ENCODE measurements at places on chromosomes 2 and 18.

GRCh38 chr2:241161646-241162281 lies 11.5 kb downstream of the PPP1R7 start:
- DNase-seq: peak; percentile 95

DNA sequence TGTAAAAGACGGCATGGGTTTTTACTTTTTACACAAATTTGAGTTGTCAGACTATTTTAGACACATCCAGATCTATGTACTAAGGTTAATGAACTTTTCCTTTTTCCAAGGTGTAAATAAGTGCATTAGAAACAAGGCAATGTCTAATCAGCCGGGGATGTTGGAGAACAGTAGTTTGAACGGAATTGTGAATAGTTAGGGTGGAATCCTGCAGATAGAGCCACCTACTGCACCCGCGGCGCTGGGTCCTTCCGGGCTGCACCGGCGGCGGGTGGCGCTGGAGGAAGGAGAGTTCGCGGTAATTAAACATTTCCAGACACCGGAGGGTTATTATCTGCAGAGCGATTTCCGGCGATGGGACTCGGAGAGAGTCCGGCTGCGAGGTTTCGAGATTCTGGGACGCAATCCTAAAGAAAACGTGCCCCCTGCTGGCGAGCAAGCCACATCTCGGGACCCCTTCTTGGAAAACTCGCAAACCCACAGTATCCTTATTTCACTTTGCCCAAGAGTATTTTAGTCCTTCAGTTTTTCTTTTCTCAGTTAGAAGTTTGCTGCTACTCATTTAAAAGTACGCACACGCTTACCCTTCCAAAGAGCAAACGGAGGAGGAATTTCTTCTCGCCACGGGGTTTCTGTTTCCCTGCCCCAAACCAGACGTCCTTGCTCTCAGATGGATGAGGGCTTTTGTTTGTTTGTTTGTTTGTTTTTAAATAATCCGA lies 4.5 kb upstream of the OSR1 start:
- DNase-seq: peak; percentile 92

DNA sequence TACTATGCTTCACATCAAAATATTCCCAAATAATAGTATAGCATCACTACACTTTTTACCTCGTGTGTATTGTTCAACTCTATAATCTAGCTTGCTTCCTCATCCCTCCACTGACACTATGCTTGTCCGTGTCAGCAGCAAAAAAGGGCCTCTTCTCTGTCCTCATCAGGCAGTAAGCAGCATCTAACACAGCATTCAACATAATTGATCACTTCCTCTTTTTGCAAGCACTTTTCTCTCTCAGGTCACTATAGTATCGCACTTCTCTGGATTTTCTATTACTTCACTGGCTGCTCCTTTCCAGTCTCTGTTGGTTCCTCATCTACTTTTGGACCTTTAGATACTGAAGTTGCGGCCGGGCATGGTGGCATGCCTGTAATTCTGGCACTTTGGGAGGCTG lies 64.9 kb upstream of the ZSWIM2 start:
- no peak for DNase-seq

GRCh38 chr2:198368089-198368488 lies 563.7 kb downstream of the PLCL1 start:
- no peak for DNase-seq

GRCh38 chr2:204920776-204921175 lies 375.5 kb downstream of the PARD3B start:
- DNase-seq: no peak

DNA sequence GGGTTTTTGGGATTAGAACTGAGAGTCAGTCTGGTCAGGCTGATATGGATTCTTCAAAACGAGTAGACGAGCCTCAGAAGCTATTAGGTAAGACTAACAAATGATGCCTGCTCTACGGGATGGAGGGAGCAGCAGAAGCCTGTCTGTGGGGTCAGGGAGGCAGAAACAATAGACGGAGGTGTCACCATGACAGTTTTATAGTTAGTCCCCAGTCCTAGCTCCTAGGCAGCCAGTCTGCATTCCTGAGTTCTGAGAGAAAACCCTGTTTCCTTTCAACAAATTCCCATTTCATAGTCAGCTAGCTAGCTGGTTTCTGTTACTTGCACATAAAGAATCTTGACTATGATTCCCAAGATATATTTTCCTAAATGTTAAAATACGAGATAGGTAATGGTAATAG lies 542.1 kb downstream of the PID1 start:
- peak; percentile 7 for DNase-seq

GRCh38 chr2:210620456-210620855 lies 64.1 kb downstream of the CPS1 start:
- peak; percentile 16 for DNase-seq

- DNase-seq: peak; percentile 69
Measured at GRCh38 chr2:40302751-40303325, 149.1 kb downstream of the SLC8A1 start.

GRCh38 chr2:55345064-55345463 lies 74.6 kb downstream of the CCDC88A start:
- DNase-seq: no peak

GRCh38 chr18:67519592-67519991 lies 3.1 kb upstream of the DSEL start:
- peak; percentile 82 for DNase-seq

GRCh38 chr18:76131738-76132137 lies 363.3 kb downstream of the ZNF516 start:
- peak; percentile 36 for DNase-seq

GRCh38 chr2:190250421-190250820 lies 69.2 kb downstream of the HIBCH start:
- DNase-seq: no peak

GRCh38 chr2:130957915-130958314 lies 121.2 kb downstream of the ARHGEF4 start:
- DNase-seq: no peak

DNA sequence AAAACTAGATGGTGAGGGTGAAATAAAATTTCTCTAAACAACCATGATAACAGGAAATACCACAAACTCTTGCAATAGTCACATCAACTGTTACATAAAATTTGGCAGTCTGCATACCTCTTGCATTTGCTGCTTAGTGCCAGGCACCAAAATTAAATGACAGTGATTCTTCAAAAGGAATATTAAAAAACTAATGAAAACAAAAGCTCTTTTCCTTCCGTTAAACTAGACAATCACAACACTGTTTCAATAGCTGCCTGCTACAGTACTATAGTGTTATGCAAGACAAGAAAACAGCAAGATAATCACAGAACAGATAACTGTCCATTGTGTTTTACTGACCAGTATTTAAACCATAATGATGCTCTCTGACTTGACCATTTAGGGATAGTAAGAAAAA lies 239.0 kb upstream of the SMAD7 start:
- DNase-seq: peak; percentile 49

DNA sequence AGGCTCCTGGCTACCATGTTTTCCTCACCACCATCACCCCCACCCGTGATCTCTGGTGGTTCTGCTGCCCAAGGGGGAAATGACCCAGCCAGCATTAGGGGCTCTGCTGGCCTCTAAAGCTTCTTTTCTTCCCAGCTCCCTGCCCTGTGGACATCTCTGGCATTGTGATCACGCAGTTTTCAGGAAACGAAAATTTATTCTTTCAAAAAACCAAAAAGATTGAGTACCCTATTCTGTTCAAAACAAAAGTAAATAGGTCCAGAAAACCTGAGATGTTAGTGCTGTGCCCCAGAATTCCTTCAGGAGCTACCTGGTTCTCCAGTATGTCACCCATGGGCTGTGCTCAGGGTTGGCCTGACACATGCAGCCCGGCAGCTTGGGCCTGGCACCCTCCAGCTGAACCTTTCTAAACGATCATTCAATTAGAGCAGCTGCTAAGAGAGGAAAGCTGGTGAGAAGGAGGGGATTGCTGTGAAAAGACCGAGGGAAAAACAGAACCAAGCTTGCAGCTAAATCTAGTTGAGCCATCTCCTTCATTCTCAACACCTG lies 157.5 kb downstream of the MGAT5 start:
- no peak for DNase-seq

All from fibroblast of the aortic adventitia (primary cell).